Fibroblast of skin of left biceps (primary cell): ENCODE measurements at places on chromosomes 6 and 20.

DNA sequence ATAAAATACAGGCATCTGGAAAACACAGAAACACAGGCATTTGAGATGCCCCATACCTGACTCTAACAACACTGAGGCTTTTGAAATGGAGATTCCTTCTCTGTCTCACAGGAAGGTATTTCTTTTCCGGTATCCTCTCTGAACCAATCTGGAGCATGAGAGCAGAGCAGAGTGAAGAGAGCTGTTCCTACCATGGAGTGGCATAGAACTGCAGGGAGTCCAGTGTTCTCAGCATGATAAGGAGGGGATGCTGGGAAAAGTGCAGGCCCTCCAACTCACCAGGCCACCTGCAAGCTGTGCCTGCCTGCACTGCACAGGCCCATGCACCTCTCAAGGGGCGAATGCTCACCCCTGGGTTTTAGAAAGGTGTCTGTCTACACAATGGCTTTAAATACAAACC, 89.2 kb downstream of the FOXA2 start:
- DNase-seq: no peak

- DNase-seq: peak; percentile 75
Measured at GRCh38 chr6:9520417-9521151, 894.3 kb downstream of the TFAP2A start.

DNA sequence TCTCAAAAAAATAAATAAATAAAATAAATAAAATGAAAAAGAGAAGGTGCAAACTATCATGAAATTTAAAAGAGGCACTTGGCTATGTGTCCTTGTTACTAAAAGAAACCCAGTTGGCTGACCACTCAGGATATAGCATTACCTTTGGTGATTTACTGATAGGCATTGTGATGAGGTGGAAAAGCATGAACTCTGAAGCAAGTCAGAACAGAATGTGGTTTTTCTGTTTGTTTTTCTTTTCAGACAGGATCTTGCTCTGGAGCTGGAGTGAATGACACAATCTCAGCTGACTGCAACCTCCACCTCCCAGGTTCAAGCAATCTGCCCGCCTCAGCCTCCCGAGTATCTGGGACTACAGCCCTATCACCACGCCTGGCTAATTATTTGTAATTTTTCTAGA, 31.9 kb downstream of the ZNF184 start:
- DNase-seq: no peak

DNA sequence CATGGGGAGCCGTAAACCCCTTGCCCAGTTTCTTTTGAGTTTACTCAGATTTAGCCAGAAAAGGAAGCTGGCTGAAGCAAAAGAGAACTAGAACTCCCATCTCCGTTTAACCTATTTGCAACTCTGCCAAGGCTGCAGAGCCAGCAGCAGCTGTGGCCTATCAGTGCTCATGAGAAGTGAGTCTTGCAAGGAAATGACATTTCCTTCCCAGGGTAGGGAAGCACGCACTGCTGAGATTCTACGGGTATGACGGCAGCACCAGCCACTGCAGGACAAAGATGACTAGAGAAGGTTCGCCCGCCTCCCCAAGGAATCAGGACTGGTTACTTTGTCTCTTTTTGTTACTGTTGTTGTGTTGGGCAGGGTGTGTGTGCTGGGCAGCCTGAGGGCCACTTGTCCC, 47.6 kb downstream of the PPP1R3G start:
- DNase-seq: no peak

GRCh38 chr6:17045581-17046322, 56.1 kb upstream of the STMND1 start:
- DNase-seq: peak; percentile 94

GRCh38 chr6:116433206-116433712, 27.9 kb upstream of the CALHM6 start:
- no peak for DNase-seq

- peak; percentile 18 for DNase-seq
Measured at GRCh38 chr6:165308926-165309731, at the start of gene C6orf118. Gene C6orf118 (minus strand): TSS chr6:165309605. CDS start chr6:165309586, 19 bp downstream.

DNA sequence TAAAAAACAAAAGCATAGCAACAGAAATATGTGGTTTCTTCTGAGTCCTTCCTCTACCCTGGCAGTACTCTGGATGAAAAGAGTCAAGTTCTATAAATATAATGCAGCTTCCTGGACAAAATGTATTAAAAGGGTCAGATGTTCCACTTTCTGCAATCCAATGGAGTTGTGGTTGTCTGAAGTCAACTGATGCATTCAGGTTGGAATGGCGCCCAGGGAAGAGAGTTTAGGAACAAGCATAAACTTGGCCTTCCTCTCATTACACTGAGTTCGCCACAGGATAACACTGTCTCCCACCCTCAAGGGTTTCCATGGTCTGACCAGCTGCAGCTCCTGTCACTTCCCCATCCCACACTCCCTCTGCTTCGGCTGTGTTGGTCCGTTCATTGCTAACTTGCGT, 66.4 kb downstream of the PLEKHG1 start:
- DNase-seq: peak; percentile 10

DNA sequence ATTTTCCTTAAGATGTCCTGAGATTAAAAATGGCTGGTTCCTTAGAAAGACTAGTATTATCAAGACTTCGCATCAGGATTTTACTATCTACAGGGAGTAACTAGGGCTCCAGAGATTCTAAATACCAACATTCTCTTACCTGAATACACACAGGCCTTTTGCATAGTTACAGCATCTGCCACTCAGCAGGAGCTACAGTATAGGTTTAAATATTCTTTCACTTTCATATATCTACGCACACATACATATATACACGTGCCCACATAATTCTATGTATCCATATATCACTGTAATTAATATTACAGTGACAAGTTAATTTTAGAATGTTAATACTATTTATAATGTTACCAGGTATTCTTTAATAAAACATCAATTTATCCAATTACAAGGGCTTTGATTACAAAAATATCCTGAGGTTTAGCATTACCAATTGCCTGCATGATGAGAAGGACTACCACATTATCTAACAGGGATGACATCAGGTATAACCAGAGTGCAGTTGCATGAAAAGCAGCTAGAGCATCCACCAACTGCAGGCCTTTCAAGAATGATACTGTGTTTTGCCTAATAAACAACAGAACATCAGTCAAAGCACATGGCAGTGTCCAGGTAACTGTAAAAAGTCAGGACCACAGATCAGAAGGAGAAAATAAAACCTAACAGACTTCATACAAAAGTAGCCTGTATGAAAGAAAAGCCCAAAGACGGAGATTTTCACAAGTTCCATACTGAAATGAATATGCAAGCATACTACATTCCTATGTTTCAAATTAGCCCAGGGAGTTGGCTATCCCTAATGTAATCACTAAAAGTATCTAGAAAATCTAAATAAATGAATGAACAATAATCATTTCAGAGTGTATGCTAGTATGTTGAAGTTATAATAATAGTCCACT, 268.7 kb downstream of the PTPRK start:
- DNase-seq: no peak

- no peak for DNase-seq
Measured at GRCh38 chr6:155024391-155025027, 29.4 kb downstream of the TIAM2 start.

GRCh38 chr6:114284281-114284680, 58.5 kb downstream of the HS3ST5 start:
- no peak for DNase-seq

DNA sequence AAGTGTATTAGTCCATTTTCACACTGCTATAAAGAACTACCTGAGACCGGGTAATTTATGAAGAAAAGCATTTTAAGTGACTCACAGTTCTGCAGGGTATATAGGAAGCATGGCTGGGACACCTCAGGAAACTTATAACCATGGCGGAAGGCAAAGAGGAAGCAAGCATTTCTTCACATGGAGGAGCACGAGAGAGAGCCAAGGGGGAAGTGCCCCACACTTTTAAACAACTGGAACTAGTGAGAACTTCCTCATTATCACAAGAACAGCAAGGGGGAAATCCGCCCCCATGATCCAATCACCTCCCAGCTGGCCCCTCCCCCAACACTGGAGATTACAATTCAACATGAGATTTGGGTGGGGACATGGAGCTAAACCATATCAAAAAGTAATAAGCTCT, 28.3 kb upstream of the B3GAT2 start:
- DNase-seq: no peak
